ENCODE measurements at places on chromosomes 6 and 20.

DNA sequence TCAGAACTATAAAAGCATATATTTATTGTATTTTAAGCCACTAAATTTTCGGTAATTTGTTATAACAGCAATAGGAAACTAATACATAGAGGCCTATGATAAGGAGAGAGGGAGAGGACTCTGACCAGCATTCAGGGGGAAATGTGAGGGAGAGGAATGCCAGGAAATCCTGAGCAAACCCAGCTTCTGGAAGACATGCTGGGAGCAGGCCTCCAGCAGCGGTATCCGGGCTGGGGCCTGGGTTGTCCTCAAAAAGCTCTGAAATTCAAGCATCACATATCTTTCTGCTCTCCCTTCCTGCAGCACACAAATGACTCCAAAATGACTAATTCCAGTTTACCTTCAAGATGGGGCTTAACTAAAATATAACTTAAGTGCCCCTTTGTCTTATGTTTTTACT lies 33.4 kb upstream of the RIMS1 start:
- no peak for DNase-seq

- DNase-seq, result peak; percentile 60
These were observed 124.7 kb downstream of the TMEM242 start for GRCh38 chr6:157198425-157199279.

DNA sequence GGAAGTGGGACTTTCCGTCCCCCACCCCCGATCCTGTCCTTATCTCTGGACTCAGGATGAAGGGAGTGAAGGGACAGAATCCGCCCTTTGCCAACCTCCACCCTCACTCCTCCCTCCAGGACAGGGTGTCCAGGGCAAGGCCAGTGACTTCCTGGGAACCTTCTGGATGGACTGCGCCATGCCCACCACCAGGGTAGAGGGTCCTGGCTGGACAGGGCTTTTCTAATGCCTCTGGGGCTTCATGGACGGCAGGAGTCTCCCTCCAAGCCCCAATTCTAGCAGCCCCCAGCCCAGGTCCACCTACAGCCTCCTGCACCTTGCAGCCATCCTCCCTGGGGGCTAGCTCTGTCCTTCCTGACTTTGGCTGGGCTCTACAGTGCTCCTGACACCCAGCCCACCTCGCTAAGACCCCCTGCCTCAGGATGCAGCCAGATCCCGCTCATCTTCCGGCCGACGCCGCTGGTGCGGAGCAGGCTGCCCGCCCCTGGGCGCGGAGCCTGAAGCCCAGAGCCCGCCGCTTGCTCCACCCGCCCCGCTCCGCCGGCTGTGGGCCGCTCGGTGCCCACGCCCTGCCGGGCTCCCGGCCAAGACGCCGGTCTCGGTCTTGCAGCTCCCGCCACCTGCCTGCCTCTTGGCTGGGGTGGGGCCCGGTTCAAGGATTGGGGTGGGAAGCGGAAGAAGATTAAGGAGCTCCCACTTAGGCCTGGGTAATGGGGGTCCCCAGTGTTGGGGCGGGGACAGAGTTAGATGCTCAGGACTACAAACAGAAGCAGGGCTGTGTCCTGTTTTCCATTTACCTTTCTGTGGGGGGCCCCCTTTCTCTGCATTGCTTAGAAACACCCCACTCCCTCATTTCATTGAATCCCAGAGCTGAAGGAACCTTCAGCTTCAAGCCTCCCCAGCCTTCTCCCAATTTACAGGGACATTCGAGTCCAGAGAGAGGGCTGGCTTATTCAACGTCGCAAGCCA lies 72.8 kb downstream of the MDGA1 start:
- DNase-seq, result peak; percentile 71

- peak; percentile 67 for DNase-seq
These were observed 22.9 kb downstream of the CNBD2 start for GRCh38 chr20:35991142-35991771.

DNA sequence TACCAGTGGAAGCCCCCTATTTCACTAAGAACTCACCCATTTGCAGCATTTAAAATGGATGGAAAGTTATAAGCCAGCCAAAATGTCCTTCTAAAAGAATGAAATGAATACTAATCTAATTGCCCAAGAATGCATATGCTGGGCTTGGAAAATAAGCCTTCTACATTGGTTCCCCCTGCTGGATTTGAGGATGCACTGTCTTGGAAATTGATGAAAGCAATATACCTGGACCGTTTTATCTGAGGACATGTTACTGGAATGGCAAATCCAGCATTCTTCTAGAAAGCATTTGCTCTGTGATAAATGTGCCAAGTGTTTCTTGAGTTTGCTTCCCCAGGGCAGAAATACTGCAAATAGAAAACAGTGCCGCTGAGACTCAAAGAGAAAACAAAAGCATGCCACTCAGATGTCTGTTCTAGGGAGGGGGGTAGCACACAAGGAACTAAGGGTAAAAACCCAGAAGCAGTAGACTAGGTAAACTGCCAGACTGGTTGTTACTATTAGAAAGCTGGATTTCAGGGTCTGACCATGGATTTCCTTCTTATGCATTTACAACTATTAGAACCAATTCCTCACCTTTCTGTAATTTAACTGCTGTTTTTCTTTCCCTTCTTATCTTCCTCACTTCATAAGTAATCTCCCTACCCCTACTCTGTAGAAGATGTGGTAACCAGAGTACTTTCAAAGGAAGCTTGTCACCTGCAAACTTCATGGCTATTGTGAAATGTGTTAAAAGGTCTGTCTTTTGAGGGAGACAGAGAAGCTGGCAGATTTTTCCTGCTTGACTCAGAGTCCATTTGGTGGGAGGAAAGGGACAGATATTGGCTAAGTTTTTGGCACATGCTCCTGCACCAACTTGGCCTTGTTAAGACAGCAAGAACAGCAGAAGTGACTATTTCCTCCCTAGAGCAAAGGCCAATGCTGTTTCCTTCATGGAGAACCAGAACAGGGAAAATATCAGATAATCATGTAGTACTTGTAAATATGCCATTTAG lies 642.6 kb downstream of the KIF16B start:
- DNase-seq, result peak; percentile 2

DNA sequence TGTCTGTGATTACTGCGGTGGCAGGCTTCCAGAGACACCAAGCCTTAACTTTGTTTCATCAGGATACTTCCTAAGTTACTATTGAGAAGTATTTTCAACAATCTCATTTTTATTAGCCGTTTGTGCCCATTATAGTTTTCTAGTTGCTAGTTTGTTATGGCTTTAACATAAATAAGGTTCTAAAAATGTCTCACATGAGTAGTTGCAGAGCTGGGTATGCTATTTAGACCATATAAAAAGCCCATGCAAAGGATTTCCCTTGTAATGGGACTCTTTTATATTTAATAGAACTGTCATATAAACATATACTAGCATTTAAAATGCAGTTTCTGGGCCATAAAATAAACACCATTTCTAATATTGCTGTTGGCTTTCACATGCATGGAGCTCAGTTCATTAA lies 205.3 kb upstream of the TCF21 start:
- no peak for DNase-seq

DNA sequence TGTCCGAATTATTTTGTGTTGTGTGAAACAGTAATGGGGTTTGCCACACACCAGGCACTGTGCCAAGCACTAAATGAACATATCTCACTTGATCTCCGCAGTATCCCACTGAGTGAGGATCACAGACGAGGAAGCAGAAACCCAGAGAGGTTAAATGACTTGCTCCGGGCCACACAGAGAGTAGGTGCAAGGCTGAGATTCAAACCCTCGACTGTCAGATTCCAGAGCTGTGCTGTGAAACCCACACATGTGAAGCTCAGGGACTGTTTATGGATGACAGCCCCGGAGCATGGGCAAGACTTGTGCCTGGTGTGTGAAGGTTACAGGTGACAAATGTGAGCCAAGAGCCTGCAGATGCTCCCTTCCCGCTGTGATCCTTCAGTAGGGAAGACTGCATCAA lies 87.8 kb upstream of the SIRPA start:
- no peak for DNase-seq

GRCh38 chr6:3754776-3755175 lies 3.3 kb upstream of the PXDC1 start:
- no peak for DNase-seq

DNA sequence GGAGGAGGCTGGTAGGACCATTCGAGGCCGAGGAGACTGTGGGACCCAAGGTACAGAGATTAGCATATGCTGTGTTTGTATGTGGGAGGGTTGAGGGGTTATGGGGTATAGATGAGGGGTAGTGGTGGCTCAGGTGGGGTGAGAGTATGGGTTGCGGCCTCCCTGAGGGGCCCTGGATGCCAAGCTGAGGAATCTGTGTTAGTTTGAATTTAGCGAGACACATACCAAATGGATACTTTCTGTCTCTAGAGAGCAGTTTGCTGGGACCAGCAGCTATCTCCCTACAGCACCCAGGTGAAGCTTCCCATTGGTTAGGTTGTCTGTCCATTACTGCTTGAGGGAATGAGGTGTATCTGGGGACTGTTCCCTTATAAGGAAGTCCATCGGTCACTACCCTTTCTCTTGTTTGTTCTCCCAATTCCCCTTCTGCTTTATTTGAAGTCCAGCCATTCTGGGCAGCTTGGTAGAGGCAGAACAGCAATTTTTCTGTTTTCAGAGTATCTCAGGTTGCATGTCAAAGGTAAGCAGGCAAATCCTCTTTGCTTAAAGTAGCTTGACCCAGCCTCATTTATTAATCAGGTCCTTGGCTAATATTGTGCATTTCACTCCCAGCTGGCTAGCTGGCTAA lies 15.2 kb downstream of the CHMP4B start:
- no peak for DNase-seq

GRCh38 chr6:68975064-68975463 lies 340.0 kb downstream of the ADGRB3 start:
- DNase-seq, result no peak

- no peak for DNase-seq
These were observed 72.4 kb upstream of the TBC1D7 start for GRCh38 chr6:13400772-13401171.

DNA sequence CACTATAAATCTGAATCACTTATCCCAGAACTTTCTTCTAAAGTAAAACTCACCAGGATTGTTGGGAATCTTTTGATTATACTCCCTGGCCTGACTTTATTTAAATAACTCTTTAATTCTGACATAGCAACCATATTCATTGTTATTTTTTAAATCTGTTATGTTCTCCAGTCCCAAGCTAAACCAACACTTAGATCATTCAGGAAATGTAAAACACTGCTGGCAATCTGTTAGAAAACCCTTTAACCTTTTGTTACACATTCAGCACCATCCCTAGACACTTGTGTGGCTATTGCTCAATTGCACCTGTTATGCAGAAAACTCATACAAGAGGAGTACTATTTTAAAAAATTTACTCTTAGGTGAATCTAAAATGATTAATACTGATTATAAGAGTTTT lies 101.8 kb upstream of the NHSL1 start:
- DNase-seq, result no peak

DNA sequence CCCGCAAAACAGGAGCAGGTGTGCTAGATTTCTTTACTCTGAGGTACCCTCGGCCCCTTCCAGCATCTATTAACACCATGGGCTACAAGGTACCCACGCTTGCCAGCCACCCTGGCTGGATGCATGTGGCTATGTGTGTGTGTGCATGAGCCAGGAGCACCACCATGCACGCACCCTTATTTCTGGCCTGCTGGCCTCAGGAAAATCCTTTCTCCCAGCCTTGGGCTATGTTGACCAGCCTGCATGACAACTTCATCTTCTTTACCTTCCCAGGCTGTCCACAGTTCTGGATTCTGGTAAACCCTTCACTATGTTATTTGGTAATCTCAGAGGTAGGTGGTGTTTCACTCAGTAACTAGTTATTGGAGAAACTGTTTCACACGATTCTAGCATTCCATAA lies 40.4 kb downstream of the GPR6 start:
- DNase-seq, result no peak

GRCh38 chr20:5491455-5491854 lies 174.7 kb upstream of the PROKR2 start:
- peak; percentile 52 for DNase-seq

DNA sequence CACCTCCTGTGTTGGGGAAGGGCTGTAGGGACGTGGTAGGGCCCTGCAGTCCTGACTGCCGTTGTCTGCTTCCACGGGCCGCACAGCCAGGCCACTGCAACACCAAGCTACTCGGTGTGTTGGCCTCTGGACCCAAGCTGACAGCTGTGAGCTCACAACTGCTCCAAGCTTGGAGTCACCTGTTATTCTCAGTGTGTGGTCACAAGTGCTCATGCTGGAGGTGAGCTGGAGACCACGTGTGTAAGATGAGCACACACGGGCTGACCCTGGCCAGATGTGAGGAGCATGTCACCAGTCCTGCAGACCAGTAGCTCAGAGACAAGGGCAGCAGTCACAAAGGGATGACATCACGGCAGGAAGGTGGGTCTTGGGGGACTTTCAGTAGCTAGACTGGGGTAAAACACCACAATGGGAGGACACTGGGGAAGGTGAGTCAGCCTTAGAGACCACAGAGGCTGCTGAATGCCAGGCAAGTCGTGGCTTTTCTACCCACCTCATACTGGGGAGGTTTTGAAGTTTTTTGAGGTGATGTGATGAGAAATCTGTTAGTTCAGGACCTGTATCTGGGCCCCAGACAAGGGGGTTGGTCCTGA lies 87.3 kb downstream of the FAM120B start:
- no peak for DNase-seq

GRCh38 chr6:44161997-44162338 lies 3.3 kb downstream of the CAPN11 start:
- DNase-seq, result no peak

DNA sequence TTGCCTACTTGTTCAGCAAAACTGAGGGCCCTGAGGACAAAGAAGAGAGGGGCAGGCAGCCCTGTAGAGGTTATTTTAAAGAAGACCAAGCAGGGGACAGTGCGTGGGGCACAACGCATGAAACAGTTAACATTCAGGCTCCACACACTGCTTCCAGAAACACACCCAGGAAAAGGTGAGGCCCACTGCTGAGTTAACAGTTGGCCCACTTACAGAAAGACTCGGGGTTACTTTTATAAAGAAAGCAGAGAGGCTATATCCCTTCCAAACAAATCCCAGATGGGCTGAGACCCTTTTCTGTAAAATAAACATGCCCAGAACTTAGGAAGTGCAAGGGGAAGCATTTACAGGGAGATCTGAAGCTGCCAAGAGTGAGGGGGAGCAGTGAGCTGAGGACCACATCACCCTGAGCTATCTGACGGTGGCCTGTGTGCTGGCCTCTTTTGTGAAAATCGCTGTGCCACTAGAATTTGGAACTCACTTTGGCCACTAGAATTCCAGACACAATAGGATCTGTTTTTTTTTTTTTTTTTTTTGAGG lies 49.8 kb upstream of the SSTR4 start:
- no peak for DNase-seq
